Effector CD8-positive, alpha-beta T cell (primary cell): ENCODE measurements at places on chromosomes 3 and 15.

DNA sequence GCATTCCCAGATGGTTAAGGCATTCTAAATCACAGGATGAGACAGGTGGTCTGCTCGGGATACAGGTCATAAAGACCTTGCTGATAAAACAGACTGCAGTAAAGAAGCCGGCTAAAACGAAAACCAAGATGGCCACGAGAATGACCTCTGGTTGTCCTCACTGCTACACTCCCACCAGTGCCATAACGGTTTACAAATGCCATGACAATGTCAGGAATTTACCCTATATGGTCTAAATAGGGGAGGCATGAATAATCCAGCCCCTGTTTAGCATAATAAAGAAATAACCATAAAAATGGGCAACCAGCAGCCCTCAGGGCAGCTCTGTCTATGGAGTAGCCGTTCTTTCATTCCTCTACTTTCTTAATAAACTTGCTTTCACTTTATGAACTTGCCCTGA, 151.1 kb downstream of the ZNF385D start:
- no peak for DNase-seq

DNA sequence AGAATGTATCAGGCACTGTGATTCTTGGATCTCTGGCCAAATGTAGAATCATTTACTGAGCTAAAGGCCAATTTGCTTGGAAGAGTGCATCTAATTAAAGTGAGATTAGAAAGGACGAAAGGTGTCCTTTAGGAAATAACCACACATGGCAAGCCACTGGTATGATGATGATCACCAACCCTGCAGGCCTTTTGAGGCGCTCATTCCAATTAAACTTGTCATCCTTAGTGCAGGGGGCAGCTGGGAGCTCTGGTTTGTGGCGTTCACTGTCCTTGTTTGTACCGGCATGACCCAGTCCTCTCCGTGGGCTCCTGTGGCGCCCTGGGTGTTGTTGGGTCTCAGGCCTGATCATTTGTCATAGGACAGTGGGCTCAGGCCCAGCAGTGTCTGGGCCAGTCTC, 11.0 kb downstream of the LIMD1 start:
- DNase-seq = no peak

DNA sequence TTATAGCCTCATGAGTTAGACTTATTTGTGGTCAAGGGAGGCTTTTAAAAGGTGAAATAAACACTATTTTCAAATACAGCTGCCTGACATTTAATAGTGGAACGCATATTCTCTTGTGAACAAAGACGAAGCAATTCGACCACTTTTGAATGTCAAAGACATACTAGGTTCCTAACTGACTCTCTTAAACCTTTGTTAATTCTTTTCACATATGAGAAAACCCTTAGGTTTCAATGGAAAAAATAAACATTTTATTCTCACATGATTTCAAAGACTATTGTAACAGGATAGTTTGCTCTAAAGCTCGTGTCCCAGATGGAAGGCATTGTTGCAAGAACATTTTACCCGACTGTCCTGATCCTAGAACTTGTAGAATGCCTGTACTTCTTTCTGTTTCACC, 74.8 kb upstream of the BOC start:
- no peak for DNase-seq

GRCh38 chr3:168223085-168223484, 127.4 kb upstream of the GOLIM4 start:
- no peak for DNase-seq

DNA sequence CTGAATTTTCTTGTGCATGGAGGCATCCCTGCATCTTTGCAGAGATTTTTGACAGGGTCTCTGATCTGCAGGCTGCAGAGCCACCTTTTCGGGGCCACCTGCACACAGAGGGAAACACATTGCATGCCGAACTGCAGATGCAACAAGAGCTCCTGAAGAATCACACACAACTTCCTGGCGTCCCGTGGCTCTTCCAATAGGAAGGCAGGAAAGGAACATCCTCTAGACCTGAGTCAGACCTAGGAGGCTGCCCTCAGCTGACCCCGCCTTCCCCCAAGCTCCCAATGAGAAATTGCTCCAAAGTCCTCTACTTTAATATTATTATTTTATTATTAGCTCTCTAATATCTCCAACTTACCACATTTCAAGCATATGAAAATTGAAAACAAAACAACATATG, 213.2 kb upstream of the ARRDC4 start:
- DNase-seq = no peak

- DNase-seq = no peak
These were observed 104.9 kb upstream of the TRIM42 start for GRCh38 chr3:140573011-140573410.

GRCh38 chr3:56969851-56970250, 90.6 kb upstream of the SPATA12 start:
- no peak for DNase-seq

- DNase-seq = no peak
These were observed 74.9 kb upstream of the XCR1 start for GRCh38 chr3:46102059-46102779.

DNA sequence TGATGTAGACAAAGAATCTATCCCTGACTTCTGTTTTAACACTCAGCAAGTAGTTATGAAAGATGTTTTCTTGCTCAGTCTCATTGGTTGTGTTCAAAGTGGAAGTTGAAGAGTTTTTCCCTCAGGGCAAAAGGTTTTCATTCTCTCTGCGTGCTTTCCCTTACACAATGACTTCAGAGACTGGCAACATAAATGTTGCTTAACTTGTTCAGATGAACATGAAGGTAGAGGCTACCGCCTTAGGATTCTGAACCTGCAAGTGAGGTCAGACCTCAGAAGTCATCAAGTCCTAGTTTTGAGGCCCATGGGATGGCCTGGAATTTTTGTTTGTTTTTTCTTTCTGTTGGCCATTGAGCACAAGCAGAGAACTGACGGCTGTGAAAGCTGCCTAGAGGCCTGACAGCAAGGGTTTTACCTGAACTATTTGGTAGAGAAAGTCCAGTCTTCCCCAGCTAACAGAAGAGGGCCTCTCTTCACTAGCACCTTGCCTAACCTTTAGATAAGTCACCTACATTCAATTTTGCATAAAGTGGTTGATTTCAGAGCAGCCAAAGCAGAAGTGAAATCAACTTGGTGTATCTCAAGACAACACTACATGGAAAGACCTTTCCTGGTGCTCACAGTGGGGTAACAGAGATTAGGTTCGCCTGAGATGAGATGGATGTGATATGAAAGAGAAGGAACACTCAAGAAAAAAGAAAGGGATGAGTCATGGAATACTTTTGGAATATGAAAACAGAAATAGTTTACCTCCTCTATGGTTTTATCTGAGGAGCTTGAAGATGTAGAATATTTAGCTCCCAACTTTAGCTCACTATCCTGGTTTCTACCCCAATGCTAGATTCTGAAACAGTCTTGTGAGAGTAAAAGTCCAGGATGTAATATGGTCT, 53.6 kb upstream of the AP4E1 start:
- no peak for DNase-seq

DNA sequence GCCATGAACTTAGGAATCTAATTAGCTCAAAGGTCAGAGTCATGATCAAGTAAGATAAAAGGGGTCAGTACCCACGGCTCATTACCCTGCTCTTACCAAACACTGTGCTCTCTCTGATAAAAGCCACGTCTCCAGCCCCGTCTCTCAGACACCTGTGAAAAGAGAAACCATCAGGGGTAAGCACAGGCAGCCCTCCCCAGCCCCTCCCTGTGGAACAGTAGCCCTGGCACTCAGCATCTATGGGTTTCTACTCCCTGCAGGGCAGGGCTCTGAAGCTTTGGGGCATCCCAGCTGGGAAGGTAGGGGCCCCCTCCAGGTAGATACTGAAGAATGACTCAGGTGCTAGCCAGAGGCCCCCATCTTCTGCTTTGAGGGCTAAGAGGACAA, 10.5 kb downstream of the LTF start:
- no peak for DNase-seq

GRCh38 chr15:101092156-101092866, 159.5 kb downstream of the CHSY1 start:
- DNase-seq = no peak

- no peak for DNase-seq
These were observed 246.9 kb downstream of the VGLL3 start for GRCh38 chr3:86744051-86744450.

DNA sequence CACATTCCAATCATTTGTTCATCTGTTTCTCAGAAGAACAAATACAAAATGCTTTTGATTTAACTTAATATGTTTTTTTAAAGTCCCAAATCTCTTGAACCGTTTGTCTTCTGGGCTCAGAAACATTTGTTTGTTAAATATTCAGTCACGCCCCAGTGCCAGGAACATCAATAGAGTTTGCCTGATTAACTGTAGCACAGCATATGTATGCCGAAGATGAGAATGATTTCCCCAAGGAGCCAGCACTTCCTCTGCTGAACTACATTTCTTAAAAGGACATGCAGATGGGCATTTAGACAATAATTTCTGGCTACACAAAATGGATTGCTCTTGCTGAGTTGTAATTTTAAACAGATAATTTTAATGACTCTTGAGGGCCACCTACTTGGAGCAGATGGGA, 191.6 kb upstream of the FAM3D start:
- DNase-seq = no peak

DNA sequence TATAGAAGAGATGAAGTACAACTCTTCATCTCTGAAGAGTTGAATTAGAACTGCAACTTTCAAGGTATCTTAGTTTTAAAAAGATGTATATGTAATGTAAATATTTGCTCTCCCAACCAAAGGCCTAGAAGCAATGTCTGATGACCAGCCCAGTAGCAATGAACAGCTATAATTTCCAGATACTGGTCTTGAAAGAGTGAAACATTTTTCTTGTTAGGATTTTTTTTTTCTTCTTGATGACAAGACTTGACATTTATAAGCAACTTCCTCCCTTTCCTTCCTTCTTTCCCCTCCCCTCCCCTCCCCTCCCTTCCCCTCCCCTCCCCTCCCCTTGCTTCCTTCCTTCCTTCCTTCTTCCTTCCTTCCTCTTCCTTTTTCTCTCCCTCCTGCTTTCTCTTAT, 423.4 kb downstream of the ZIC1 start:
- no peak for DNase-seq

DNA sequence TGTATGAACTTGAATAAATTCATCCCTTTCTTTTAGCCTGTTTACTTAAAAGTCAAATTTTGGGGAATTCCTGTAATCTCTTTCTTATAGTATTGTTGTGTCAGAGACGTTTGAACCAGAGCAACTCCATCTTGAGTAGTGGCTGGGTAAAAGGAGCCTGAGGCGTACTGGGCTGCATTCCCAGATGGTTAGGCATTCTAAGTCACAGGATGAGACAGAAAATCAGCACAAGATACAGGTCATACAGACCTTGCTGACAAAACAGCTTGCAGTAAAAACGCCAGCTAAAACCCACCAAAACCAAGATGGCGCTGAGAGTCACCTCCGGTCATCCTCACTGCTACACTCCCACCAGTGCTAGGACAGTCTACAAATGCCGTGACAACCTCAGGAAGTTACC, 94.5 kb downstream of the P3H2 start:
- no peak for DNase-seq

GRCh38 chr3:104825116-104825515, 541.6 kb upstream of the ALCAM start:
- no peak for DNase-seq

- no peak for DNase-seq
These were observed 214.4 kb upstream of the SOX2 start for GRCh38 chr3:181497358-181497757.

DNA sequence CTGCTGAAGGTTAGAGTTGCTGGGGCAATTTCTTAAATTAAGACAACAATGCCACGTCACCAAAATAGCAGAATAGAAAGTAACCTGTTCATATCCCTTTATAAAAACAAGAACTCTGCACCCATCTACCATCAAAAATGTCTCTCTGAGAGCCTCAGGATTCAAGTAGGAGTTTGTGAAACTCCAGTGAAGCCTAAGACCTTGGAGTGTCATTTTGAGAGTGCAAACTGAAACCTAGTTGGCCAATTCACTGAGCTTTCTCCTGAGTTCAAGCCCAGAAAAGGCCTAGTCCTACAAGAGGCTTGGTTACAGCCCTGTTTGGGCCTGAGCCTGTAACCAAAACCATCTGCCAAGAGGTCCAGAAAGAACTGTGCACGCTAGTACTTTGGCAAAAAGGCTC, 335.1 kb downstream of the EFHB start:
- DNase-seq = no peak

DNA sequence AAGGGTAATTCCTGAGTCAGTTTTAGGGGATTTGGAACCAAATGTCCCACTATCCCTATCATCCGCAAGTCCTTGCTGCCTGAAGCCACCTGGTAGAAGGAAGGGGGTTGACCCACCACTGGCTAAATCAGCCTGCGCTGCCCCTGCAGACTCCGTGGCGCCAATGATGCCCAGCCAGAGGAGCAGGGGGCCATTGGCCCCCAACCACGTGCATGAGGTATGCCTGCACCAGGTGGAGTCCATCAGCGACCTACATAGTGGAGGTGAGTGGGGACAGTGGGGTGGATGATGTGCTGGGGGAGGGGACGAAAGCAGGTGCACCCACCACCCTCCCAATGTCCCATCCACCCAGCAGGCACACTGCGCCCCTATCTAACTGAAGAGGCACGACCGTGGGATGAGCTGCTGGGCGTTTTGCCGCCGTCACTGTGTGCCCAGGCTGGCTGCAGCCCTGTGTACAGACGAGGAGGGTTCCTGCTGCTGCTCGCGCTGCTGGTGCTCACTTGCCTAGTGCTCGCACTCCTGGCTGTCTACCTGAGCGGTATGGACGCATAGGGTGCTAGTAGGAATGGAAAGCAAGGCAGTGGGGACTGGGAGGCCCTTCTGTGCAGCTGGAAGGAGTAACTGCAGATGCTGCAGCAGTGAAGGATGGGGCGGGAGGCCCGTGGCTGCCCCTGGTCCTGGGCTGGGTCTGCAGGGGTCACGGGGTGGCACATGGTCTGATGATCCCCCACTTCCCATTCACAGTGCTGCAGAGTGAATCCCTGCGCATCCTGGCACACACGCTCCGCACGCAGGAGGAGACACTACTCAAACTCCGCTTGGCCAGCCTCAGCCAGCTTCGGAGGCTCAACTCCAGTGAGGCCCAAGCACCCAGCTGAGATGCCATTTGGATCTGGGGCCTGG, 5.7 kb downstream of the IFRD2 start:
- DNase-seq = no peak

DNA sequence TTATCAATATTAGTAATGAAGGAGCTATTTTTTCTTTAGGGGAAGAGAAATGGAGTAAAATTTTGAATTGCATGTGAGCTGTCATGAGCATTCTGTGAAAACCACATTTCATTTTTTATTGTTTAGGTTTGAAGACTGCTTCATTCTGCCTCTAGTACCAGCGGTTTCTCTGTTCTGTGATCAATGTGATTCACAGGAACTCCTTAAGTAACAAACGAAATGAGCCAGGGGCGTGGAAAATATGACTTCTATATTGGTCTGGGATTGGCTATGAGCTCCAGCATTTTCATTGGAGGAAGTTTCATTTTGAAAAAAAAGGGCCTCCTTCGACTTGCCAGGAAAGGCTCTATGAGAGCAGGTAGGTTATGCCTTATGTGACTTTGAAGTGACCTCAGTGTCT, 13.0 kb downstream of the NIPA2 start:
- DNase-seq = no peak

DNA sequence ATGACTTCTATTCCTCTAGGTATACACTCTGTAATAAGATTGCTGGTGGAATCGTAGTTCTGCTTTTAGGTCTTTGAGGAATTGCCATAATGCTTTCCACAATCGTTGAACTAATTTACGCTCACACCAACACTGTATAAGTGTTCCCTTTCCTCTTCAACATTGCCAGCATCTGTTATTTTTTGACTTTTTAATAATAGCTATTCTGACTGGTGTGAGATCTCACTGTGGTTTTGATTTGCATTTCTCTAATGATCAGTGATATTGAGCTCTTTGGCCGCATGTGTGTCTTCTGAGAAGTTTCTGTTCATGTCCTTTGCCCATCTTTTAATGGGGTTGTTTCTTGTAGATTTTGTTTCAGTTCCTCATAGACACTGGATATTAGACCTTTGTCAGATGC, 12.8 kb downstream of the NXPE3 start:
- DNase-seq = no peak

- no peak for DNase-seq
These were observed 65.1 kb upstream of the GUCA1C start for GRCh38 chr3:109018828-109019227.
